ENCODE measurements at places on chromosomes 6 and 20. TPM values are rescaled to one million over a fixed set of nuclear protein-coding genes. Genes with fewer than 3 reads are reported as not detected.

PROKR2 gene
- not detected for total RNA-seq

DNA sequence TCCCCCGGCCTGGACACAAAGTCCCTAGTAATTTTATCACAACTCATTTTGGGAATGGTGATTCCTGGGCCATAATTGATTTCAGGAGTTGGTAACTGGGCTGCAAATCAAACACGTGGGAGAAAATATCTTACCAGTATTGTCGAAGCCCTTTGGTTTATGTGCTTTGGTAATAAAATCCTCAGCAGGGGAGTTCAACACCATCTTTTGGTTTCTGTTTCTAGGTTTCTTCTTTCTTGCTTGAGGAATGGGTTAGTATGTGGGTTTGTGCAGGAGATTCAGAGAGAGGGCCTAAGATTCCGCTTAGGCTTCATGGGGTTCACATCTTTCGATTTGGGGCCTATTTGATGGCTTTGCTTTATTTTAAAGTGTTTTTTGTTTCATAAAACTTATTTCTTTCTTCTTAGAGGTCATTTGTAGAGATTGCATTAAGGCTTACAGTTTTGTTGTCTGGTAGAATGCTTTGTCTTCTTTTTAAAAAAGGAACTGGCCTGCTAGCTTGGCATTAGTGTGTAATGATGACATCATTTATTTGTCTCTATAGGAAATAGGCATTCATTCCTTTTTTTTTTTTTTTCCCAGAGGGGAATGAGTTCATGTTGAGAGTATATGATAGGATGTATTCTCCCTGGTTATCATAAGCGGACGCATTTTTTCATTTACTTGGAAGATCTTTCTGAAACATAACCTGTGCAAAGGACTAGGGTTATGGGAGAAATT, 45.8 kb downstream of the CYP24A1 start:
- peaks cover 24% of the 10 kb centered on the region for H3K4me1 ChIP-seq
- no peak overlapping the region for H3K27ac ChIP-seq
- H3K4me3 ChIP-seq: no peak overlapping the region

DNA sequence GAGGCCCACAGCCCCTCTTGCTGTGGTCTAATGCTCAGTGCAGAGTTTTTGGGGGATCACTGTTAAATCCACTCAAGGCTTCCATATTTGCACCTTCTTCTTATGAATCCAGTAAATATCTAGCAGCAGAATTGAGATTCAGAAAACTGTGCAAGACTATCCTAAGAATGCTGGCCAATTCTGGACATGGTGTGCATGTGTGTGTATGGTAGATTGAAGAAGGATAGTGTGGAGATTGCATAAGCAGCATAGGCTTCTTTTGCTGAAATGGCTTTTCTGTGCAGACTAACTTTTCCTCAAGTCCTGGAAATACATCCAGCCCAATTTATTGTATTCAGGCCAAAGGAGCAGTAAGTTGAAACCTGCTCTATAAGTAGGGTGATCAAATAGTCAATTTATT, 39.7 kb downstream of the FBXO9 start:
- H3K4me3 ChIP-seq: no peak overlapping the region
- peaks cover 11% of the 10 kb centered on the region for H3K4me1 ChIP-seq
- no peak overlapping the region for H3K27ac ChIP-seq
- H3K27me3 ChIP-seq: no peaks in the 10 kb centered on the region

DNA sequence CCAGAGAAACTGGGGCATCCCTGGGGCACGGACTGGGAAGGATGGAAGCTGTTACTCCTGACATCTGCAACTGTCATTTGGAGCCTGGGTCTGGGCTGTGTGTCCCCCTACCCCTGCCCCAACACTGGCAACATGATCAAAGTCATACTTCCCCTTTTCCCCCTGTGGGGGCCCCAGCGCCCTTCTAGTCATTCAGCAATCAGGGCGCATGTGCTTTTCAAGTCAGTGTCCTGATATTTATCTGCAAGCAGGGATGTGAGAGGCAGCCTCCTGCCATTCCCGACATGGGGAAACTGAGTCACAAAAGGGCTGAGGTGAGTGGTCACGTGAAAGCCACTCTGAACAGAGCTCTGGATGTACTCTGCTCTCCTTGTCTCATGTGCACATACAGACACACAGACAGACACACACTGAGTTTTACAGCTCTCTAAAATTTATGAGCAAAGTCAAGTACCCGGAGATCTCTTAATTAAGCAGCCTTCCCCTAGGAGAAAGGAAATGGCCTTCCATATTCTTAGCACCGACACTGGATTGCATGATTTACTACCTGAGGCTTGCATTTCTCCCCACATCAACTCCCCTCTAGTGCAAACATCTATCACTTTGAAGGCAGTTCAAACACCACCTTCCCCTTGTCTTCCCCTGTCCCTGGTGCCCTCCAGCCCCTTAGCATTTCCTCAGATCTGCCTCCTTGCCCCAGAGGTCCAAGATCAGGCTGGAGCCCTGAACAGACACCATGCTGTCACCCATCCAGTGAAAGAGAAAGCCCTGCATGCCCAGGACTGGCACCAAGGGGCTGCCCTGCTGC, 170.7 kb downstream of the CDC5L start:
- no peaks in the 10 kb centered on the region for H3K36me3 ChIP-seq
- H3K27me3 ChIP-seq: no peaks in the 10 kb centered on the region
- H3K27ac ChIP-seq: peak overlapping the region; percentile 38

DNA sequence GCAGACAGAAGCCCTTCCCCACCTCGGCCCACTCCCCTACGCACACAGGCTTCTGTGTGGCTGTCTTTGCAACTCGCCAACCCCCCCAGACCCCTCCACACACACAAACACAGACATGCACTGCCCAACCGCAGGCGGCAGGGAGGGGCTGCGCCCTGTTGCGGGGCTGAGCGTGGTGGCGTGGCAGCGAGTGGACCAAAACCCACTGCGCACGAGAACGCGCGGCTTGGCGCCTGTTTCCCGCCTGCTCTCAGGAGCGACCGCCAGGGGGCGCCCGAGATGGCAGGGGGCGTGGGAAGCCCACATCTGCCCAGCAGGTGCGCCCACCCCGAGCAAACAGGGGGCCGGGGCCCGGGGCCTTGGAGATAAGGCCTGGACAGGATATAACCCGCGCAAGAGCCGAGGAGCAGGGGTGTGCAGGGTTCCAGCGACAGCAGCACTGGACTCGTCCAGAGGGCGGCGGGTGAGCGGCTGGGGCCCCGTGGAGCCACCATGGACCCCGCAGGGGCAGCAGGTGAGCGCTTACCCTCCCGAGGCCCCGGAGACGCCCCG, at the start of gene RBPJL:
TSS of gene RBPJL (plus strand) at position 410 of the 552 bp plus-strand sequence. CDS start at position 493, 83 bp downstream.
- 0 out of 2 replicates have a peak, but pooled peaks cover 2% of the 10 kb centered on the region for H3K4me1 ChIP-seq
- H3K36me3 ChIP-seq: no peaks in the 10 kb centered on the region
- no peaks in the 10 kb centered on the region for H3K27me3 ChIP-seq
- H3K27ac ChIP-seq: no peak within 1 kb of the TSS
- no peak for DNase-seq
- no peak within 1 kb of the TSS for H3K4me3 ChIP-seq

GRCh38 chr6:152364866-152365265, 272.3 kb downstream of the SYNE1 start:
- no peak overlapping the region for H3K4me3 ChIP-seq
- DNase-seq: no peak
- no peak overlapping the region for H3K27ac ChIP-seq
- no peaks in the 10 kb centered on the region for H3K27me3 ChIP-seq
- no peaks in the 10 kb centered on the region for H3K4me1 ChIP-seq

DNA sequence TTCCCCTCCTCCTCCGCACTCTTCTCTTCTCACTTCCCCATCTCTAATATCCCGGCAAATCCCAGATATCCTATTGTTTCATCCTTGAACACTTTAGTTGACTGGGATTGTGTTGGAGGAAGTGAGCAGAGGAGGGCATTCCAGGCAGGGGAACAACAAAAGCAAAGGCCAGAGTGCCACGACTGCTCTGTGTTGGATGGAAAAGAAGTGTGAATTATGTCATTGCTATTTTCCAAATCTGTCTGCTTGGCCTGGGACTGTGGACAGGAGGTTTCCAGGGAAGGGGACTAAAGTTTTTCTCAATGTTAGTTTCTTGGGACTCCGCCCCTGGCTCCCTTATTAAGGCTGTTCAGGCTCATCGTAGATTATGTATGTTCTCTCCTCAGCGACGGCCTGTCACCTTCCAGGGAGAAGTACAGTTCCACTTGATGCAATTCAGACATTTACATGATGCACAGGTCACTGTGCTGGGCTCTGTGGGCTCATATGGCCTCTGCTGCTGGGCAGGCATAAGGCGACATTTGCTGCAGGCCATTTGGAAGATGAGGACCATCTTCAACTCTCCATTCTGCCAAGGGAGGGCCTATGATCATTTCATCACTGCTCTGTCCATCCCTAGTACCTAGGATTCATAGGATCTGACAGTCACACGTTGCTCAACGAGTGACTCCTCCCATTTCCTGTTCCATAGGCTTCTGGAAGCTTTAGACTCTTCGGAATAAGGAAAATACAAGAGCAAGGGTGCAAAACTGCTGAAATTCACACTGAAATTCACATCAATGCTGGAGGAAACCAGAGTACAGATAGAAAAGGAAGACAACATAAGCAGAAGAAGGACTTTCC, 99.1 kb upstream of the KCNK16 start:
- H3K4me1 ChIP-seq: peaks cover 23% of the 10 kb centered on the region
- DNase-seq: no peak
- H3K27me3 ChIP-seq: no peaks in the 10 kb centered on the region
- H3K4me3 ChIP-seq: no peak overlapping the region
- H3K27ac ChIP-seq: no peak overlapping the region

DNA sequence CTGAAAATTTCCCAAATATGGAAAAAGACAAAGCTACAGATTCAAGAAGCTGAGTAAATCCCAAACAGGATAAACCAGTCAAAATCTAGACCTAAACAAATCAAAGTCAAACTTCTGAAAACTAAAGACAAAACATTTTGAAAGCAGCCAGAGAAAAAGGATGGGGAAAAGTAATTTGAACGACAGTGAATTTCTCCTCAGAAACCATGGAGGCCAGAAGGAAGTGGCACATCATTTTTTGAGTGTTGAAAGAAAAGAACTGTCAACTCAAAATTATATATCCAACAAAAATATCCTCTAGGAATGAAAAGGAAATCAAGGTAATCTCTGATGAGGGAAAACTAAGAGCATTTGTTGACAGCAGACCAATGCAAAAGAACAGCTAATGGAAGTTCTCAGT, 6.8 kb downstream of the RAB23 start:
- no peaks in the 10 kb centered on the region for H3K27me3 ChIP-seq
- no peak overlapping the region for H3K27ac ChIP-seq
- peaks cover 29% of the 10 kb centered on the region for H3K4me1 ChIP-seq
- DNase-seq: no peak
- no peak overlapping the region for H3K4me3 ChIP-seq
- H3K36me3 ChIP-seq: peaks cover 12% of the 10 kb centered on the region

DNA sequence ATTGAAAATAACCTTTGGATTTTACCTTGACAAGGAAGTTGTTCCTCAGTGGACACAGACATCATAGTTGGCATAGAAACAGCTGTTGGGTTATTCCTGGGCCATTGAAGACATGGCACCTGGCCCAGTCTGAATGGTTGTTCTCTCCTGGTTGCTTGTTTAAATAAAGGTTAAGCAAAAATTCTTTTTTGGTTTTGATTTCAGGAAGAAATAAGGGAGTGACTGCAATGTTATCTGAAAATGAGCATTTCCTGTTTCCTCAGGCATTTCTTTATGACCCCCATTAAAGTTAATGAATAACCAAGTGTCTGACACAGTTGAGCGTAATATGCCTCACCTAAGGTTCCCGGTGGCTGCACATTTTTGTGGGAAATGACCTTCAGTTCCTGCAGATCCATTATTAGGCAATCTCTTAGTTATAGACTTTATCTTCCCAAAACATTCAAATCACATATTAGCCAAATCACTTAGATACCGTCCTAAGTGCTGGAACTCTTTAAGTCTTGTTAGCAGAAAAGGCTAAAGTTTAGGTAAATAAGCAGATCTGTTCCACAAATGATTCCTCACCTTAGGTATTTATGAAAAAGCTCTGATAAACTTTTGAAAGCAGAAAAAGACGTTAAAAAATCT, 648.7 kb upstream of the FLRT3 start:
- H3K27me3 ChIP-seq: no peaks in the 10 kb centered on the region
- no peaks in the 10 kb centered on the region for H3K4me1 ChIP-seq
- H3K36me3 ChIP-seq: no peaks in the 10 kb centered on the region
- H3K27ac ChIP-seq: no peak overlapping the region
- H3K4me3 ChIP-seq: no peak overlapping the region

- DNase-seq: no peak
- no peaks in the 10 kb centered on the region for H3K36me3 ChIP-seq
- H3K27me3 ChIP-seq: no peaks in the 10 kb centered on the region
- H3K27ac ChIP-seq: no peak overlapping the region
- no peak overlapping the region for H3K4me3 ChIP-seq
Measured at GRCh38 chr6:53975941-53976615, 135.2 kb upstream of the MLIP start.

DNA sequence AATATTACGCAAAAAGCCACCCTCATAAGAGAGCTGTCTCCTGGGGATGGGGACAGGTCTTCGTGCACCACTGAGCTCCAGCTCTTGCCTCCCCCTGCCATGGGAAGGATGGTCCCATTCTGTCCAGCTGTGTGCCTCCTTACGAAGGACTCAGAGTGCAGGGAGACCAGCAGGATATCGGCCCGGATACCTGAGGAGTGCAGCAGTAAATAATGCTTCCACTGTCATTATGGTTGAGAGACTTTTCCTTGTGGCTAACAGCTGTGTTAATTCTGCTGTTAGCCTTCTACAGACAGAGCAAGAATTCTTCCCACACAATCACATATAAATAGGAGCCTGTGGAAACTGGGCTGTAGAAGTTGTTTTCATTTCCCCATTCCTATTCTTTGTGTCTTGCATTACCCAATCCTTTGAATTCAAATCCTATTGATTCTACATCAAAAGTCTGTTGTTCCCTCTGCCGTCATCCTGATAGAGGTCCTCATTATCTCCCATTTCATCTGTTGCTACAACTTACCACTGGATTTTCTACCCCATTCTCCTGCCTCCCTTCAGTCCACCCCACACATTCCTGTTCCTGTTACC, 364.6 kb upstream of the SOX4 start:
- DNase-seq: no peak
- H3K4me1 ChIP-seq: no peaks in the 10 kb centered on the region
- no peaks in the 10 kb centered on the region for H3K36me3 ChIP-seq
- H3K27me3 ChIP-seq: no peaks in the 10 kb centered on the region
- H3K4me3 ChIP-seq: no peak overlapping the region
- no peak overlapping the region for H3K27ac ChIP-seq

DNA sequence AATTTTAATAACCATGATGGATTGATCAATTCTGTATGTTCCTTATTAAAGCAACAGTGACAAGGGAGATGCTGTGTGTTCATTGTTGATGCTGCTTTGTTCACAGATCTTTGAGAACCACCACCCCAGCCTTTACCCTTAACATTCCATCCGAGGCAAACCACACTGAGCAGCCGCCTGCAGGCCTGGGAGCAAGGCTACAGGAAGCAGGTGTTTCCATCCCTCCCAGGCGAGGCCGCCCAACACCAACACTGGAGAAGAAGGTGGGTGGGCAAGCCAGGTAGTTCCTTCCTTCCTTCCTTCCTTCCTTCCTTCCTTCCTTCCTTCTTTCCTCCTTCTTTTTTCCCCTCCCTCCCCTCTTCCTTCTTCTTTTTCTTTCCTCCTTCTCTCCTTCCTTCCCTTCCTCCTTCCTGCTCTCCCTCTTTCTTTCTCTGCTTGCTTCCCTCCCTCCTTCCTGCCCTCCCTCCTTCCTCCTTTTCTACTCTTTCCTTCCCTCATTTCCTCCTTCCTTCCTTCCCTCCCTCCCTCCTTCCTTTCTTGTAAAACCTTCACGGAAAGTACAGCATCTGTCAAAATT, 13.7 kb downstream of the TTLL2 start:
- DNase-seq: no peak
- H3K36me3 ChIP-seq: no peaks in the 10 kb centered on the region
- H3K4me1 ChIP-seq: peaks cover 8% of the 10 kb centered on the region
- no peak overlapping the region for H3K4me3 ChIP-seq
- H3K27me3 ChIP-seq: no peaks in the 10 kb centered on the region
